ENCODE measurements at places on chromosomes 6 and 20.

GRCh38 chr6:1672379-1672778 is 62.7 kb downstream of the FOXC1 start:
- no peak for DNase-seq

GRCh38 chr6:57019434-57019833 is 27.1 kb upstream of the KIAA1586 start:
- no peak for DNase-seq

GRCh38 chr6:36113703-36114102 is 16.6 kb upstream of the MAPK13 start:
- no peak for DNase-seq

- DNase-seq, result peak; percentile 50
These were observed 8.8 kb upstream of the PERP start for GRCh38 chr6:138115877-138116660.

GRCh38 chr6:69819138-69819537 is 22.3 kb upstream of the LMBRD1 start:
- no peak for DNase-seq

DNA sequence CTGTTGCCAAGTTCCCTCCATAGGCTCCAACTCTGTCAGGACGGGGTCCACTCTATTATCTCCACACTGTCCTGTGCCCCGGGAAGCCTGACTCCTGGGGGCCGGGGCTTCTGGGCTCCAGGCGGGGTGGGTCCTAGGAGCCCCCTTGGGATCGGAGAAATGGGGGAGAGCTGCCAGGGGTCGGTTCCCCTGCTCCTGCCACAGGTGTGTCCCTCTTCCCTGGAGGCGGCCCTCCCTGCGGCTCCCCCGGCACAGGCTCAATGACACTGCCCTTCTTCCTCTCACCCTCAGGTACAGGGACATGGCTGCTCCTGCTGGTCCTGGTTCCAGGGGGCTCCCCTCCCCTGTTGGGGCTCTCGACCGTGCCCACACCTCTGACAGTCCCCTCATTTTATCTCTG is 110.0 kb downstream of the DHX35 start:
- DNase-seq, result no peak

- no peak for DNase-seq
These were observed 85.6 kb downstream of the PFDN4 start for GRCh38 chr20:54293526-54293925.

DNA sequence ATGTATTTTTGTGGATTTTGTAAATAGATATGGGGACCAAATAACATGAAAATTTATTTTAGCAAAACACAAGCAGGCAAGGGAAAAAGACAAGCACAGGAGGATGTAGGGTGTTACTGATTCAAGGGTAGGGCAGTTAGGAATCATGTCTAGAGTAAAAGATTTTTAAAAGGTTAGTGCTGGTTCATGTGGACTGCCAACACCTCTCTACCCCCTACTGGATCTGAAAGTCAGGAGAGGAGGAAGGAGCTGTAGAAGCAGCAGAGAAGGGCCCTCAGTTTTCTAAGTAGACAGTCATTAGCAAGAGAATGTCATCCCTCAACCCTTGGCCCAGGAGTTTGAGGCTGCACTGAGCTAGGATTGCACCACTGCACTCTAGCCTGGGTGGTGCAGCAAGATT is 95.2 kb downstream of the RREB1 start:
- no peak for DNase-seq

GRCh38 chr6:151632415-151632987 is 138.7 kb downstream of the CCDC170 start:
- DNase-seq, result no peak

DNA sequence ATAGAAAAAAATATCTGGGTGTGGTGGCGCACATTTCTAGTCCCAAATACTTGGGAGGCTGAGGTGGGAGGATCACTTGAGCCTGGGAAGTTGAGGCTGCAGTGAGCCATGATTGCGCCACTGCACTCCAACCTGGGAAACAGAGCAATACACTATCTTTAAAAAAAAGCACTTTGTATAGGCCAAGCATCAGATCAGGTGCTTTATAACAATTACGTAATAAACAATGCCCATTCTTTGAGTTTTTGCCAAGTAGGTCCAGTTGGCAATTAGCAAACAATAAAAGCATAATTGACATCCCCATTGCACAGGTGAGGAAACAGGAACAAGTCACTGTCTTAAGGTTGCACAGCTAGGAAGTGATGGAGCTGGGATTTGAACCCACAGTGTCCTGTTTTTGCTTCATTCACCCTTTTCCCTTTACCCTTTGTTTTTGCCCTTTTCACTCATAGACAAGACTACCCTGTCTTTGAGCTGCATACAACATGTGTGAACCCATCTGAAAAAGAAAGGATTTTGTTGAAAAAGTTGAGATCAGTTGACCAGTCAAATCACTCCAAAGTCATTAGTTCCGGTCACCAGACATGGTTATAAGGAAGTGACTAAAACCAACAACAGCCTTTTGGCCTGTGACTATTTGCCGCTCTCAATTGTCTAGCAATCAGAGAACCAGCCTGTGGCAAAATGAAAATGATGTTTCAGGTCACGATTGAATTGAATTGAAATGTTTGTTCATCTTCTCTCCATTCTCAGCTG is 303.6 kb downstream of the TFAP2C start:
- no peak for DNase-seq

DNA sequence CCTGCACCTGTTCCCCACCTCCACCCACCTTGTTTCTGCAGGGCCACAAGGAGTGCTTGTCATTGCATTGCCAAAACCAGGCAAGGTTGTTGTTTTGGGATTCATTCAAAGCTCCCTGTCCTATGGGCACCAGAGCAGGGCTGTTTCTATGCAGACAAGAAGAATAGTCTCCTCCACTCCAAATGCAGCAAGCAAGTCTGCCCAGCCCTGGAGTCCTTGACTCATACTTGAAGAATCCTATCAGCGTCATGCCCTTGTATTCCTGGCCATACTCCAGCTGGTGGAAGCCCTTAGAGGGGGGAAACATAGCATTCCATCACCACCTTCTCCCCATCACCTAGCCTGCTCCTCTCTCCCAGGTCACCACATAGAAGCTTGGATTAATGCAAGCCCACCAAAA is 145.3 kb upstream of the ECI2 start:
- no peak for DNase-seq

DNA sequence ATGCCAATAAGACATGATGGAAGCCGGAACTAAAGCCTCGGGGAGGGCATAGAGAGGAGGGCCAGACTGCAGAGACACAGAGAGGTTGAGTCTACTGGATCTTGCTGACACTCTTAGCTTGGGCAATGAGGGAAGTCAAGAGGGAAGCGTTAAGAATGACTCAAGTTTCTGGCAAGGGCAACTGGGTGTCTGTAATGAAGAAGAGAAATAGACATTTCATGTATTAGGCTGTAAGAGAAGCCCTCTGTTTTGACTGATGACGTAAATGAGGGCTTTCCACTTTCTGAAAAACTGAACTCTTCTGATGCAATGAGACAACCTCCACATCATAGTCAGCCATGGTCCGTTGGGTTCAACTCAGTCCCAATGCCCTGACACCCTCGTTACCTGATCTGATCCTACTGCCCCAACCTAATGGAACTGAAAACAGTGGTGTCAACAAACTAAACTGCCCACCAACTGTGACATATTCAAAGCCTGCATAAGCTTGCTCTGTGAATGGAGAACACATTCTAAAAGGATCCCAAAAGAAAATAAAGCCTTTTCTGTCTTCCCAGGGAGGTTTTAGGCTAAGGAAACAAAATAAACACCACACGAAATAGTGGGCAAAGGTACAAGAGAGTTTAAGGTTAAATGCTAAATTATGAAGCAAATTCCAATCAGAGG is 45.8 kb upstream of the PNRC1 start:
- no peak for DNase-seq

DNA sequence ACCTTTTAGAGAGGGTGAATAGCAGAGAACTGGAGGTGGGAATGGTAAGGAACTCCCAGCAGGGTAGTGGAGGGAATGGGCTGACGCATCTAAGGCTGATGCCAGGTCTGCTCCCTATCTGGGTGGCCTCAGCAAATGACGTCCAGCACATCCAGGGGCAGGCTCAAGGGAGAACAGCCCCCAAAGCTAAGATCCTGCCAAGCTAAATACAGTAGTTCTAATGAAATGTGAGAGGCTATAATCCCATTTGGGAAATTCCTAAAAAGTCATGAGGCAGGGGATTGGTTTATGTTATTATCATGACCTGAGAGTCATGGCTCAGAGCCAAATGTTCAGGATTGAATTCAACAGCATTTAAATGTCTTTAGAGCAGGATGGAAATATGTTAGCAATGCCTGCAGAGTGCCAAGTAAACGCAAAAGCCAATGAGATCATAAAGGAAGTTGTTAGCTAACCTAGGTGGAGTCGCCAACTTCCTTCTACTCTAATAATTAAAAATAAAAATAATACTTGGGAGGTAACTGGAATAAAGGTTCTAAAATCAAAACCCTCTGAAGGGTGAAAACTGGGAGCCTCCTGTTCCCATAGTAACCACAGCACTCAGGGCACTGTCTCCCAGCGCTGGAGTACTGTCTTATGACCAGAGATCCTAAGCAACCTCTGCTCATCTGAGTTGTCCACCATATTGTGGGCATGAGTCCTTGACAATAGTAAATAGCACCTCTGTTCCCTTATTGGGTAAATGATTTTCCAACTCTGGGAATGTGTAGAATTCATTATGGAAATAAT is 34.8 kb downstream of the IYD start:
- no peak for DNase-seq

DNA sequence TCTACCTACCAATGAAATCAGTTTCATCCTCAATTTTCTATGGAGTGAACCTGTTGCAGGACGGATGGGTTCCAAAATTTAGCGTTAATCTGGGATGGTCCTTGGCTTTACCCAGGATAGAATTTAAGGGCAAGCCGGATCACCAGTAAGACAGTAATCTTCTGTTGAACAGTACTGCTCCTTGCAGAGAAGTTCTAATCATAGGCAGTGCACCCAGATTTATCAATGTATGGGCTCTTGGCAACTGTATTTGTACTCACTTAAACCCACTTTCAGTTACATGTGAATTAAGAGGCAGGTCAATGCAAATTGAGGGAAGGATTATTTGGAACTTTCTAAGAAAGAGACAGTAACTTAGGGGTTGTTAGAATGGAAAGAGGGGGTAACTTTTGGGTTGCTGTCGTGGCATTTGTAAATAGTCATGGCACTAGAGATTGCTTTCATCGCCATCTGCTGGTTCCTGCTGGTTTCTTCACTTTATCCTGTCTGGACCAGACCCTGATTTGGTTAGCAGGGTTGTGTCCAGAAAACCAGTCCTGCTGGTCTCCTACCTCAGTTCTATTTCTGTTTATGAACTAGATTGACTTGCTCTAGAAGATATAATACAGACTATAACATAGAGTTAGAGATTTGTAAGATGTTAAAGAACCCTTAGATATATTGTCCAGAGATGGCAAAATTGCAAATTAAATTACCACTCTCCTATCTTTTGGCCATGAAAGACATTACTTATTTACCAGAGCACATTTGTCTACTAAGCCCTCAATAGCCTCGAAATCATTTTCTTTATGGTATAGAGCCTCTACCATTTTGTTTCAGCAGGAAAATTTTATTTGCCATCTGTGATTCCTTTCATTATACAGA is 646.3 kb downstream of the UTRN start:
- DNase-seq, result peak; percentile 52

DNA sequence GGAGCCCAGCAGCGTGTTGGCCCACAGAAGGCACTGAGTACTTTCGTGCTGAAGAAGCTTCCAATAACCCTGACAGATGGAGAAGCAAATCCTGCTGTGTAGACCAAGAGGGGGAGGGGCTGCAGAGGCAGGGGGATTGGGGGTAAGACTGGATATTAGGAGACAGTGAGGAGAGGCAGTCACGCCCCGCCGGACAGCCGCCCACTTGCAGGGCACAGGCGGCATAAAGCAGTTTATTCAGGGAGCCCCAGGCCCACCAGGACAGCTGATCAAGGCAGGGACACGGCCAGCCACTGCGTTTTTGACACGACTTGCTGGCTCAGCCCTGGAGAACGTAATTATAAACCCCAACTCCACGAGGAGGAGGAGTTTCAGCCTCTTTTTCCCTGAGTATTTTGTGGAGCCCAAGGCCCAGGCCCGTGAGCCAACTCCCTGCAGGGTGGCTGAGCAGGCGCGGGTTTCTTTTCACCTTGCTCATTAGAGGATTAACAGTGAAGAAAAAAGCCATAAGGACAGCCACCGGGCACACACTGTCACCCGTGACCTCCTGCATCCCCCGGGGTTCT is 177.9 kb downstream of the TFAP2C start:
- DNase-seq, result no peak

DNA sequence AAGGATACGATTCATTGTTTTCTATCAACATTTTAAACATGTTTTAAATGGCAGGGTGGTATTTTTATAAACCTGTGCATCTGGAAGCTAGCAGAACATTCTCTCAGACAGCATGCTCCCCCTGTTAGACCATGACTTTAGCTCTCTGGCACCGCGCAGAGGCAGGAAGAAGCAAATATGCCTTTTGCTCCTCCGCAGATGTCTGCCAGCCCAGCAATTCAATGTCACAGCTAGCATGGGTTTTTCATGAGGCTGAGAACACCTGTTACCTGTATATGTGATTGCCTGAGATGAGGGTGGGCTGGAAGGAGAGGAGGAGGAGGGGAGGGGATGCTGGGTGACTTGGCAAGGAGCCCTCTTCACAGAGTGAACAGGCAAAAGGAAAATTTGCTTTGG is 6.7 kb downstream of the MTCH1 start:
- peak; percentile 35 for DNase-seq

GRCh38 chr20:9200620-9201019 is 131.7 kb downstream of the PLCB4 start:
- DNase-seq, result no peak

- DNase-seq, result no peak
These were observed 261.8 kb upstream of the QKI start for GRCh38 chr6:163152701-163153100.

- DNase-seq, result no peak
These were observed 133.7 kb downstream of the DST start for GRCh38 chr6:56509031-56509430.

DNA sequence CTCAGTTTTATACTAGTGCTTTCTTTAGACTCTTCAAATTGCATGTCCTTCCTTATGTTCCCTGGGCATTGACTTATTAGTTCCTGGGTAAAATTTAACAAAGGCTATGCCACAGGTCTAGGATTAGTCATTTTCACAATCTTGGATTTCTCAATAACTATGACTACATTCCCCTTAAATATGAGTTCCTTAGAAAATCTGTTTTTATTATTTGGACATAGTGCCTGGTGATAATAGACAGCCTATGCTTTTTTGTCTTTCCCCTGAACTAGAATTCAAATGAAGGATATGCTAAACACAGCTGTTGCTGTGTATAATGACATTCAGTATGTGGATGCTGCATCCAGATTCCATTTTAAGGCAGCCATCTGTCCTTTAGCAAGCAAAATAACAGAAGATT is 1252.8 kb upstream of the GJE1 start:
- DNase-seq, result no peak

DNA sequence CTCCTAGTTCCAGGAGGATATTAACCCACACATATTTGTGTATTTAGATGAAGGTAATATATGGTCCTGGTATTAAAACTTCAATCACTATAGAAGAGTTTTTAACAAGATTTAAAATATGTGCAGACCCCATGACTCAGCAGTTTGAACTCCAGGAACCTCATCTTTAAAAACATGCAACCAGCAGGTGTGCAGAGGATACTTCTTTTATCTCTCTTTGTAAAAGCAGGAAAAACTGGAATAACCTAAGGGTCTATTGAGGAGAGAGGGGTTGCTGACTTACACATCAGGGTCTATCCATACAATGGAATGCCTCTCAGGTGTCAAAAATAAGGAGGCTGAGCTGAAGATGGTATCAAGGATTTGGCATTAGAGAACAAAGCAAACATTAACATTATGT is 36.9 kb upstream of the TFAP2C start:
- DNase-seq, result no peak

GRCh38 chr20:63877755-63878470 is 12.8 kb downstream of the TPD52L2 start:
- DNase-seq, result no peak
